ENCODE measurements at places on chromosomes 2 and 18.
A peak's percentile ranks its signal among the peaks of the same experiment; 100 is the strongest.

DNA sequence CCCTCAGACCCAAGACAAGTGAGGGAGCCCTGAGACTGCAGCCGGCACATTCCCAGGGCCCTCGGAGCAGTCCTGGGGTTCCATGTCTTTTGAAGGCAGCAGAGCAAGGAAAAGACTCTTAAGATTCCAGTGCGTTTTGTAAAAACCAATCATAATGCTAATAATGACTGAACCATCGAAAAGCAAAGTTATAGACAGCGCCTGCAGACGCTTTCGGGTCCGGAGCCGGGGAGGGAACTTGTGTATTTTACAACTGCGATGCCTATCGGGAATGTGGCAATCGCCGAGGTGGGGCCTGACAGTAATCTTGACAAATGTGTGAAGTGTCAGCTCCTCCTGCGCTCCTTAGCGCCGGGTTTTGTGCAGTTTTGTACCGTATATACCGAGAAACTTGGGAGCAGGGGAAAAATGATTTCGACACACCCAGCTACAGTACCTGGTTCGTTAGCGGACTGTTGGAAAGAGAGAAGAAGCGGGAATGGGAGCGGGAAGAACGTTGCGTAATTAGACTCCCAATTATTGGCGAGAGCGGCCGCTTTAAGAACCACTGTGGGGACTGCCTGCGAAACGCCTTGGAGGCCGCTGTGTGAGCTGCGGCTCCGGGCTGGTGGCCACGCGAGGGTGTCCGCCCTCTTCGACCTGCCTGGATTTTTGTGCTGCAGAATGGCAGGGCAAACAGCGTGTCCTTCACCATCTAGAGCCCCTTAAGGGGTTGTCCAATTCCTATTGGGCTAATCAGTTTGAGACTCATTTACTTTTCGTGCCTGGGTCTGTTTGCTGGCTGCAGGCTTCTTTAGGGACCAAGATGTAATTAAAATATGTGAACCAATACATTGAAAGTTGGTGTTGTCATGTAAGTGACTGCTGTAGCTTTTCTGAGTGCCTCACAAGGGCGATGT, 2.4 kb downstream of the EPAS1 start:
- peak; percentile 57 for DNase-seq

DNA sequence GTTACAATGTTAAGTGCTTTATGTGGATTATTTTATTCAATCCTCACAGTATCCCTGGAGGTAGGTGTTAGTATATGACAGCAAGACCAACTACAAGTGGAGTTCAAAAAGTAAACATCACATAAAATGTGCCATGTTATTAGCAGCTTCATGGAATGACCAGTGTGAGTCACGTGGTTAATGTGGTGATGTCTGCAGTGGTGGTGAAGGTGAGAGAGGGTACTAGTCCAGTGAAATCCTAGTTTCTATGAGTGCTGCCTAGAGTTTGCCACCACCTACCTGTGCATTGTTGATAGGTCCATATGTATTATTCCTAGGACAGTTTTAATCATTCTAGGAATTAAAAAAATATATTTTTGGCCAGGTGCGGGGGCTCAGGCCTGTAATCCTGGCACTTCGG, 865.2 kb upstream of the DDX18 start:
- DNase-seq: no peak

GRCh38 chr2:176865336-176865735, 347.3 kb upstream of the HNRNPA3 start:
- no peak for DNase-seq

- no peak for DNase-seq
Measured at GRCh38 chr2:177572236-177572671, 179.7 kb downstream of the AGPS start.

GRCh38 chr2:100292022-100292580, 30.2 kb downstream of the LONRF2 start:
- peak; percentile 41 for DNase-seq

DNA sequence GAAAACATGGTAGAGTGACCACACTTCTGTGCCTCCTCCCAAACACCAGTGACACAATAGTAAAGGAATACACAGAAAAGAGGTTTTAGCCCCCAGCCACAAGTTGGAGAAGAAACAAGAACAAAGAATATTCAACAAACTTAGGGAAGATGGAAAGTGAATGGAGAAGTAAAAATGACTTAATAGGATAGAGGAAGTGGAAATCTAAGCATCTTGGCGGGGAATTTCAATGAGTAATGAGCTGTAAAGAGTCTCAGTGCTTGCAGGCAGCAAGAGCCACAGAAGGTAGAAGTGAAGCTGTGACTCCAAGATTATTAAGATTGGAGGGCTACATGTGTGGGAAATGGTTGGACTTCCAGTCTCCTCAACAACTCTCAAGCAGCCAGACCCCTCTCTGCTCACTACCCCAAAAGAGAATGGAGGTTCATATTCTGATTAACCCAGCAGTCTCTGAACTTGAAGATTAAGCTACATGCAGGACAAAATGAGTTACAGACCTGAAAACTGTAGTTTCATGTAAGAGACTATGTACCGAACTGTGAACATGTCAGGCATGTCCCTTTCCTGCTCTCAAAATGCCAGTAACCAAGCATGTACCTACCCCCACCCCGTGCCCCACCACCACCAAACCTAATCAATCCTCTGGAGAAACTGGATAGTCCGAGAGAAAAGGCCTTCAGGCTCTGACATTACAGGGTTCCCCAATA, 16.9 kb upstream of the HNRNPLL start:
- DNase-seq: no peak

- DNase-seq: no peak
Measured at GRCh38 chr2:236671896-236672562, 102.4 kb downstream of the ACKR3 start.

- DNase-seq: no peak
Measured at GRCh38 chr2:9594366-9595054, 36.3 kb downstream of the YWHAQ start.

GRCh38 chr18:2293109-2293839, 278.0 kb downstream of the METTL4 start:
- no peak for DNase-seq

DNA sequence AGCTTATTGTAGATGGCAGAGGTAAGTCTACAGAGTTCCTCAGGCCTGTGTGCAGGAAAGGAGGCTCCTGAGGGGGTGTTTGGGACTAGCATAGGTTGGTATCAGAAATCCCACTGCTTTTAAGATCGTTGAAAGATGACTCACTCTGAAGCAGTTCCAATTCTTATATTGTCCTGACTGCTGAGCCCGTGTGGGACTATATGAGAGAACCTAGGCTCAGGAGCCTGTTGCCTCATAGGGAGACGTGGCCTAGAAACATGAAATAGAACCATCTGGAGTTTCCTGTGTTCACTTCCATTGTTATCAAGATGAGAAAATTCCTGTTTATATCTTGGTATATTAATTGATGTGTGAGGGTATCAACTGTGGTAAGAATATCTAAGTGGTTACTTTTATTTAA, 5.7 kb downstream of the CCT7 start:
- no peak for DNase-seq

DNA sequence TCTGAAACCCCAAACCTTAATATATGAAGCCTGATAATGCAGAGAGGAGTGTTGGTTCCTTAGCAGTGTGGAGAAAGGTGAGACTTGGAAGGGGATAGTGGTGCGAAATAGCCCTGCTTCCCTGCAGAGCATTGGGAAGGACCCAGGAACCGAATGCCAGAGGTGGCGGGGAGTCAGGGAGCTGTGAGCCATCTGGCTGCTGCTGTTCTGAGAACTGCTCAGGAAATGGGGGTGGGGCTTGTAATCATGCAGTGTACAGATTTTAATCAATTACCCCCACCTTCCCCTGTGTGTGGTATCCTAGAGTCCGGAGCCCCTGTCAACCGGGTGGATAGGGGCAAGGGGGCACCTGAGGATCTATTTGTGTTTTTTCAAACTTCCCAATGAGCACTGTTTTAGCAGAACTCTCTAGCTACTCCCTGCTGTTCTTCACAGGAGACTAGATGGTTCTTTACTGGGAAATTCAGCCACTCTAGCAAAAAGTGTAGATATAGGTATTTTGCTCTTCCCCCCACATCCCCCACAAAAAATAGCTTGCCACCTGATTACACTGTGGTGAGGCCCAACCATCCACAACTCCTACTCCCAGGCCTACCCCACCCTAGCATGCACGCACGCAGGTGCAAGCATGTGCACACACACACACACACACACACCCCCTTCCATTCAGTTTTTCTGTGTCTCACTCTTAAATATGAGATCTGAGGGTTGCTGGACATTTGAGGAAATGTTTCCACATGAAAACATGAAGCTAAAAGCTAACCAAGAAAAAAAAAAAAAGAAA, 30.1 kb upstream of the MBOAT2 start:
- no peak for DNase-seq

DNA sequence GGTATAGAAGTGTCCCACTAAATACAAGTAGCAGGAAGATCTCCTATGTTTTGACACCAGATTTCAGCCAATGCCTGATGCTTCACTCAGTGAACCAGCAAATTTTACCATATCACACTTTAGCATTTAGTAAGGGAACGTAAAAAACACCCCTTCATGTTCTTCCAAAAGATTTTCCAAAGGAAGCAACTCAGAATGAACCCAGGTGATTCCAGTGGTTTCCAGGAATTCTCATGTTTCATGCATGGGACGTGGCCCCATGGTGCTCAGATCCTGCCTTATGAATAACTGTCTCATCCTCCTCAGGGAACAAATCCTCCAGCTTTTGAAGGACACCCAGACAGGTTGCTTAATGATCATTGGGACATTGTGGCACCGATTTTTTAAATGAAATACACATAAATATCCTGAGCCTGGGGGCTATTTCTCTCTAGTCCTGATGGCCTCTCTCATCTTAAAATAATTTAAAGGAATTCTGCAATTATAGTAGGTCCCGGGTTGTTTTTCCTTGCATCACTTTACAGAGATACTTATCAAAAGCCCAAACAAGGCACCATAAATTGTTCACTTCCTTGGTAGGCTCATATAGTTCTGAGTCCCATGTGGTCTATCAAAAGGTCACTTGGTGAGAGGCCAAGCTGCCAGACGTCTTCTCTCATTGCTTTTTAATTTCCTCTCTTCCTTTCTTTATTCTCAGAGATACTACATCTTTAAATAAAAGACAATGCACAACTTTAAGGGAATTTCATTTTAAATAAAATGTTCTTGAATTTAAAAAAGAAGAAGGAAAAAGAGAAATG, 261.0 kb downstream of the ZNF516 start:
- DNase-seq: no peak

DNA sequence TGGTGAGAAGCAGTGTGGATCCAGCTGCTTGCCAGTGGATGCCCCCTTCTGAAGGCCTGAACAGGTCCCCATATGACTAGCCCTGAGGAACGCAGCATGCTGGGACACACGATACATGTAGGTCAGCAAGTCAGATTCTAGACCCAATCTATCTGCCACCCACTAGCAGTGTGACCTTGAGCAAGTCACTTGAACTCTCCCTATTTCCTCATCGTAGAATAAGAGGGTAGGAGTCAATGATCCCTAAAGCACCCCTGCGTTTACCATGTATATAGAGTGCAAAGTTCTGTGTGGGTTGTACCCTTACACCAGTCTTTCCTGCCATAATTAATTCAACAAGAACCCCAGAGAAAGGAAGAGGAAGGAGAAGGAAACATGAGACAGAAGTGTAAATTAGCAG, 123.7 kb downstream of the GALNT14 start:
- no peak for DNase-seq

DNA sequence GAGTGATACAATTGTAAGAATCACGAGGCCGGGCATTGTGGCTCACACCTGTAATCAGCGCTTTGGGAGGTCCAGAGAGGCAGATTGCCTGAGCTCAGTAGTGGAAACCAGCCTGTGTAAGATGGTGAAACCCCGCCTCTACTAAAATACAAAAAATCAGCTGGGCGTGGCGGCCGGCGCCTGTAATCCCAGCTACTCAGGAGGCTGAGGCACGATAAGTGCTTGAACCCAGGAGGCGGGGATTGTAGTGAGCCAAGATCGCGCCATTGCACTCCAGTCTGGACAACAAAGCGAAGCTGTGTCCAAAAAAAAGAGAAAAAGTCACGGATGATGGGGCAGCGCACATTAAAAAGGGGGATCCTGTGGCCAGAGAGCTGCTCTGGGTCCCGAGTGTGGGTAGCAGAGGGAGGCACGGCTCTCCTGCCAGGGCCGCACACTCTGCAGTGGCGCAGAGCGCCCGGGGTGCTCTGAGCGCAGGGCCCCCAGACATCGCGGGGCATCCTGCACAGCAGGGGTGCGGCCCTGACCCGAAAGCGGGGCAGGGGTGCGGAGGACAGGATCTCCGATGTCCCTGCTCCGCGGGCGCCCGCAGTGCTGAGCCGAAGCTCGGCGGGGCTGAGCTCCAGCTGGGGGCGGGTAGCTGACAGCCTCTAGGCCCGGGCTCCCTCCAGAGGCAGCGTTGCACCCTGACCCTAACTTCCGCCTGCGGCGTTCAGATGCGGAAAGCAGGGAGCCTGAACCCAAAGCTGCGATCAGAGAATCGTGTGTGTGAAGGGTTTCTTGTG, 30.4 kb upstream of the RAB6D start:
- DNase-seq: no peak

DNA sequence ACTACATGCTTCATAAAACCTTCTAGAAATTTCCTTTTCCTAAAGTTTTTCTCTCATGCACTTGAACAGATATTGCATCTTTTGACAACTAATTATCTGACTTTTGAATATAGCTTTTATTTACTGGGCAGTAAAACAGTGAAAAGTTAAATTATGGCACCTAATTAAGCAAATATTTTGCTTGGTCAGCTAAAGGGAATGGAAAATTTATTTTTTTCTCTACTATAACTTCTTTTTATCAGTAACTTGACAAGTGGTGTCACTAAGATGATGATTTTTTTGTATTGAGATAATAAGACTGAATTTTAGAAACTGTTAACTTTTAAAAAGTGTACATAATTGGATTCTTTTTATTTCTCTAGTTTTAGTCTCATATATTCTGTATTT, 351.6 kb downstream of the PIK3C3 start:
- DNase-seq: no peak

GRCh38 chr18:709771-710170, 2.7 kb downstream of the ENOSF1 start:
- DNase-seq: no peak

DNA sequence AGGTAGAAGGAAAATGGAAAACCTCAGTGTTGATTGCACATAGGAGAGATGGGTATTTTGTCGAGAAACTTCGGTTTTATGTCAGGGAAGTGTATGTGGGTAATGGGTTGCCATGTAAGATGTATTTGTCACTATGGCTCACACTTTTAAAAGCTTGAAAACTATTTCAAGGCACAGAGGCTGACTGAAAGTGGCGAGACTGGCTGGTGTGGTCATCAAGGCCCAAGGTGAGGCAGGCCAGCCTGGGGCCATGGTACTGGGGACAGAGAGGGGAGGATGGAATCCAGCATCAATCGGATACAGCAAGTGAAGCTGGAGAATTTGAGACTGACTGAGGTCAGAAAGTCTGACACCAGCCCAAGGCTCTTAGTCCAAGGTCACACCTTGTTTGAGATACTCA, 77.2 kb upstream of the MCFD2 start:
- DNase-seq: no peak

Data from HEK293T (cell line).